Stimulated activated CD4-positive, alpha-beta T cell treated with anti-CD3 and anti-CD28 coated beads, Interleukin-1b, Interleukin-23, amount 100 ng/mL, for 4 hours (primary cell): ENCODE measurements at places on chromosomes 4 and X.

- DNase-seq: no peak
Measured at GRCh38 chr4:87531621-87532020, 2.4 kb upstream of the SPARCL1 start.

- no peak for DNase-seq
Measured at GRCh38 chr4:126560794-126561193, 1072.0 kb upstream of the INTU start.

DNA sequence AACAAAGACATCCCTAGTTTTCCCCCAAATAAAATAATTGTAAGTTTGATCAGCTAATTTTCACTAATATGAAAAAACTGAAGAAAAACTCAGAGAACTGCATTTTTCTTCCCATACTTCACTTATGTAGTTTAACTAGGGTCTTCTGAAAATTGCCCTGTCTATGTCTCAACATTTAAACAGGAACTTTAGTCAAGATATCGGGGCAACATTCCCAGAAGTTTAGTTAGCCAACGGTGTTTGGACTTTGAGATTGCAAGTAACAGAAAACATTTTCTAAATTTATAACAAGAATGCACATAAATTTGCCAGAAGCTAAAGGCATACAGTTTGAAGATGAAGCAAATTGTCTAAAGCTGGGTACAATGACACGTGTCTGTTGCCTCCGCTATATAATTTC lies 201.1 kb downstream of the ARAP2 start:
- DNase-seq: no peak

DNA sequence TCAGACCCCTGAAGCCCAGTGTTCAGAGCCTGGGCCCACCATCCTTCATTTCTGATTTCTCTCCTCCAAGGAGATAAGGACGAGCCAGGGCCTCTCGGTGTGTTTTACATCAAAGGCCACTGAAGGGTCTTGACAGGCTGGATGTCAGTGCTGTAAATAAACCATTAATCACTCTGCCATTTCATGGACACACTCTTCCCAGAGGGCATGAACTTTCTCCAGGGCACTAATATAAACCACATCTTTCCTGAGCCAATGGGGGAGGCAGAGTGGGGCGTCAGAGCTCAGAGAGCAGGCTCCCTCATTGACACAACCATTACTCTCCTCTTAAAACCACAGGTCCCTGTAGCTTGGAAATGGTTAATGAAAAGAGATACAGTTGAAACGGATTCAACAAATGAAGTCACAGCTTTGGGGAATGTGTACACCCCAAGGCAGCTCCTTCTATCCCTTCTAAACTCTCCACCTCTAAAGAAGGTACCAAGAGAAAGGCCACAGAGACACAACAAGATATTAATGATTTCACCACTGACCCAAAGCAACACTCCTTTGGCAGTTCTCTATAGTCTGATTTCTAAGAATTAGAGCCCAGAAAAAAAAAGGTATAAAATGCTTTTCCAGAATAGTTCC lies 200.6 kb downstream of the CHIC2 start:
- DNase-seq: no peak

DNA sequence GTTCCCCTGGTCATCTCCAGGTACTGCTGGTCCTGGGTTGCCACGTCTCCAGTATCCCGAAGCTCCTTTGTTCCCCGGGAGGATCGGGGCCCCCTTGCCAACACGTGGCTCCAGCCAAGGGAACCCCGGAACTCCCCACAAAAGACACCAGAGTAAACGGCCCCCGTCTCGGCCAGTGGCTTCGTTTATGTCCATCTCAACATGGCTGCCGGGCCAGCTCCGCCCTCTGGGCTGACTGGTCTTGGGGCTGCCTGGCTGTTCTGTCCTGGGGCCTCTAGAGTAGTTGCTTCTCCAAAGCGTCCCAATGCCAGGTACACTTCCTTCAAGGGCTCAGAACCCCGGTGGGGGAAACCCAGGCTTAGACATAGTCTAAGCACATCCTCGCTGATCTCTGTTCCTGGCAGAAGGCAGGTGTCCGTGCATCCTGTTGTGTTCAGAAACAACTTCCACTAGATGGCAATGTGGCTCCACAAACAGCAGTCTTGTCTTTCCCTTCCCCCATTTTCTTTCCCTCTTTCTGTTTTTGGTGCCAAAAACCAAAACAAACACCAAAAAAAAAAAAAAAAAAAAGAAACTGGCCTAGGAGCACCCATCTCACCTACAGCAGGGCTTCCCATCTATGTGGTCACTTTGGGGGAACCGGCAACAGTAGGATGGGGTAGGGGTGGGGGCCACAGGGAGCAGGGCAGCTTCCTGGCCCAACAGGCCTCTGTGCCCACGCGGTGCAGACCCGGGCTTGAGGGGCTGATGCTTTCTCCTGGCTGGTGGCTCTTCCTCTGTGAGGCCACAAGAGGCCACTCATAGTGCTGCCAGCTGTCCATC lies 35.3 kb downstream of the NBDY start:
- DNase-seq: no peak

- no peak for DNase-seq
Measured at GRCh38 chr4:1775731-1776500, 17.2 kb upstream of the FGFR3 start.

GRCh38 chr4:113560579-113560978 lies 201.0 kb downstream of the CAMK2D start:
- DNase-seq: no peak

DNA sequence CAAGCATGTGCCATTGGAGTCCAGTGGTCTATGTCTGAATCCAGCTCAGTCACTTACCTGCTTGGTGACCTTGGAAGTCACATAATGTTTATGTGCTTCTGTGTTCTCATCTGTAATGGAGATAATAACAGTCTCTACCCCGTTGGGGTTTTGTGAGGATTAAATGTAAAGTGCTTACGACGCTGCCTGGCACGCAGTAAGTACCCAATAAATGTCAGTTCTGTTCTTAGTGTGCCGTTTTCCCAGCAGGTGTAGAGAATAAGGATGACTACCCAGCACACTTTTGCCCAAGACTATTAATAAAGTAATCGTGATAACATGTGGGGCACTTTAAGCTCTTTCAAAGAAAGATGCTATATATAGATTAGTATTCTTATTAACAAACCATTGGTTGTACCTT lies 56.7 kb downstream of the MTM1 start:
- no peak for DNase-seq

GRCh38 chr4:181323061-181323460 lies 920.1 kb upstream of the TENM3 start:
- DNase-seq: no peak

DNA sequence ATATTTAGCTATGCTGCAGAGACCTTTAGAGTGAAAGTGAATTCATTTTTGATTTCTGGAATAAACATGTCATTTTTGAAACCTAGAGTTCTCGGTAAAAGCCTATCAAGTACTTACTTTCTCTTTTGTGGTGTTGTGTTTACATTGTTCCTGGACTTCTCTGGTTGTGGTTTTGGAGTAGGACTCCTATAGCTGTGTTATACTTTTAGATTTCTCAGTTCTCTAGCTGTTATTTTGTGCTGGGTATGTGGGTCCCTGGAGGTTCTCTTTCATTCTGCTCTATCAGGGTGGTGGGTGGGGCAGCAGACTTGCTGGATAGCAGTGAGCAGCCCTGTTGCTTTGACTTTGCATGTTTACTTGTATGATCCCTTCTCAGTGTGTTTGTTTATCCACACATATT lies 25.6 kb upstream of the MSMO1 start:
- DNase-seq: no peak

GRCh38 chr4:8699479-8700145 lies 107.0 kb downstream of the CPZ start:
- no peak for DNase-seq

- peak; percentile 7 for DNase-seq
Measured at GRCh38 chrX:74449322-74449936, 28.1 kb downstream of the SLC16A2 start.

DNA sequence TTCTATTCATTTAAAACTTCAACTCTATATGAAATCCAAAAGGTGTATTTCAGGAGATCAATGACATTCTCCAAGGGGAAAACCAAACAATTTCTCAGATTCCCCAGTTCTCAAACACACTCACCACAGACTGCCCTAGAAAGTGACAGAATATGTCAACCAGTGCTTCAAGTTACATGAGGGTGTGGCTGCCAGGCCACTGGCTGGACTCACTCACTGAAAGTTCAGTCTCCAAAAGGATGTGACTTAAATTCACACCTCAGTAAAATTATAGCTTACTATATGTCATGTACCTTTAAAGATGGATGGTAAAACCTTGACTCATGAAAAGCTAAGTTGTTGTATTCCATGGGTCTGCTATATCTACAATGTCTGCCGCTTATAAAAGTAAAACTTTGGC lies 7.3 kb downstream of the INPP4B start:
- no peak for DNase-seq

DNA sequence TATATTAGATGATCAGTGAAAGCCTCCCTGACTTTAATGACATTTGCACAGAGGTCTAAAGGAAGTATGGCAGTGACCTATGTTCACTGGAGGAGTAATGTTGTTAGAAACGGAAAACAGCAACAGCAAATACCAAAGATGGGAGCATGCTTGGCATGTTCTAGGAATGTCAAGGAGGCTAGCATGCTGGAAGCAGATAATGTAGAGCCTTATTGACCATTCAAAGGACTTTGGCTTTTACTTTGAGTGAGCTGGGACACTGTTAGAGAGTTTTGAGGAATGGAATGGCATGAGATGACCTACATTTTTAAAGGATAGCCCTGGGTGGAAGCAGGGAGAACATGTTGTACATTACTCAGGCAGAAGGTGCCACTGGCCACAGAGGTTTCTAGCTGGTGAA lies 6.0 kb downstream of the RPA4 start:
- no peak for DNase-seq

- DNase-seq: no peak
Measured at GRCh38 chr4:184281231-184282139, 63.8 kb upstream of the ENPP6 start.

GRCh38 chrX:101507986-101508385 lies 22.7 kb downstream of the ARMCX4 start:
- no peak for DNase-seq

GRCh38 chr4:112361181-112361791 lies 64.1 kb downstream of the ALPK1 start:
- no peak for DNase-seq

- no peak for DNase-seq
Measured at GRCh38 chr4:152380185-152380584, 155.7 kb downstream of the FBXW7 start.

DNA sequence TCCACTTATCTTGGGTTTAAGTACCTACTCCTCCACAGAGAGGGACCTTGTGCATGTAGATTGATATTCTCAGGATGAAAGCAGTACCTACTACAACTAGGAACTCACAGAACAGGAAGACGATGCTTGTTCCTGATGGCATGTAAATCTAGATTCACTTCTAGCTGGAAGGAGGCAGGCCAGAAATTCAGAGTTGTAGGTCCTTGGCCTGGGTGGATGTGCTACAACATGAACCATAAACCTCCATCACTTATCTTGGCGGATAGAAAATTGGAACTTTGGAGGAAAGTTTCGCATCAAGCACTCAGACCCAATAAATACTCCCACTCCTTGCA lies 9.3 kb upstream of the SMIM20 start:
- no peak for DNase-seq

- DNase-seq: no peak
Measured at GRCh38 chr4:84497504-84498202, 1.4 kb downstream of the NKX6-1 start.

- no peak for DNase-seq
Measured at GRCh38 chr4:182023469-182023868, 219.7 kb upstream of the TENM3 start.

GRCh38 chr4:84968925-84969324 lies 2.4 kb upstream of the WDFY3 start:
- DNase-seq: no peak

DNA sequence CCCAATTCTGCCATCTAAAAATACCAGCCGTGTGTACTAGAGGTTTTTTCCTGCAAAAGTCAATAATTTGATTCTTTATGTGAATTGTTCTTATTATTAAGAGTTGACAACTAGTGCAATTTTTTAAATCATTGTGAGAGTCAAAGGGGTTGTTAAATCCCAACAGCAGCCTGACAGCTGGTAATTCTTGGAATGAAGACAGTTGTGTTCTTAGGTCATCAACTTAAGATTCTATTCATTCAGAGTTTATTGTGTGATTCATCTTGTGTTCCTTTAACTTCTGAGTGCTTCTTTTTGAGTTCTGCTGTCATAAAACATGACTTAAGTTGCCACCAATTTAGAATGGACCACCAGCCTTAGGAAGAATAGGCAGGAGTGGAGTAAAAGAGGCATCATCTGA lies 329.0 kb downstream of the NAF1 start:
- no peak for DNase-seq

GRCh38 chr4:137735561-137736104 lies 203.3 kb upstream of the PCDH18 start:
- no peak for DNase-seq

DNA sequence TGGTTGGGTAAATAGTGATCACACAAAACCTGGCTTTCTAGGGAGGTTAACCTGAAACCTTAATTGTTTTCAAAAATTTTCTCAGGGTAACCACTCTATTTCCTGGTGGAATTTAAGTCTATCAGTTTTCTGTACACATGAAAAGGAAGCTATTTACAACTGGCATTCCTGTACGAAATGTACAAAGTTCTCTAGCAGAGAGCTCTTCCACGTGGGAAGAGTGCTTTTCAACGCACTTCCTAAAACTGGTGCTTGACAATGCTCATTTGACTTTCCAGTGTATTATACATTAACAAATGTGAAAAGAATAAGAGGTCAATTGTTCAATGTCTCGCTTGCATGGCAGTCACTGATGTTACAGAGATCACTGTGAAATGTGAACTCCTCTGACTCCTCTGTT lies 2.8 kb upstream of the SOD3 start:
- DNase-seq: no peak

DNA sequence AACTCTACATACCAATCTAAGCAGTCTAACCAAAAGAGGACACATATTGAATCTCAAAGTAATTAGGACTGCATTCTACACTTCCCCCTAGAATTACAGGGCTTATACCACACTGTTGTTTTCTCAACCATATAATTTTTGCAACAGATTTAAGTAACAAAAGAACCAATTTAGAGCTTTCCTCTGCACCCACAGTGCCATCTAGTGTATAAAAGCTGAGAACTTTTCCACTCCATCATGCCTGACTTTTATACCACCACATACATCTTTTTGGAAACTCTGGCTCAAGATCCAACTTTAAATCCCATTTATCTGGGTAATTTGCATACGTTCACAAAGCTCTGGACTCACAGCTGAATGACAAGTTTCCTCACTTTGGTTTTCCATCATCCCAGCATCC lies 99.5 kb downstream of the EFHC2 start:
- DNase-seq: no peak

DNA sequence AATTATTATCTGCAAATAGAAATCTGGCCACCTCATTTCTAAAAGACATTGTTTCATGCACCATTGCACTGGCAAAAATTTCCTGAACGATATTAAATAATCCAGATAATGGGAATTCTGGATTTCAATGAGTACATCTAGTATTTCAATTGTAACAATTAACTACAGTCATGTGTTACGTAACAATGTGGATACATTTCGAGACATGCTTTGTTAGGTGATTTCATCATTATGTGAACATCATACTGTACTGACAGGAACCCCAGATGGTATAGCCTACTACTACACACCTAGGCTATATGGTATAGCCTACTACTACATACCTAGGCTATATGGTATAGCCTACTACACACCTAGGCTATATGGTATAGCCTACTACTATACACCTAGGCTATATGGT lies 14.8 kb downstream of the LAMTOR3 start:
- no peak for DNase-seq
